RWPE2 (cell line): ENCODE measurements at places on chromosomes 16 and 17.

DNA sequence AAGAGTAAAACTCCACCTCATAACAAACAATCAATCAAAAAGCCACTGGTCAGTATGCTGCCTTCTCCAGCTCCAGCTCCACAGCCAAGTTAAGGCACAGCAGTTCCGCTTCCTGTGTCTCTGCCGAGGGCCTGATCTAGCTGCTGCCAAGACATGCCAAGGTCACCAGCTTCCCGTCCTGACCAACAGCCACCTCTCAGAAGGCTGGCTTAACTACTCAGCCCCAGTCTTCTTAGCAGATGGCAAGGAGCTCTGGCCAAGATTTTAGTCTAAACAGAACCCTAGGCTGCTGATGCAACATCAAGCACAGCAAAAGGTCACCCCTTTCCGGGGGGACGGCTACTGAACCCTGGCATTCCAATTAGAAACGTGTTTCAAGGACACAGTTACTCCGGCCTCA, 17.7 kb upstream of the MNT start:
- DNase-seq, result no peak

DNA sequence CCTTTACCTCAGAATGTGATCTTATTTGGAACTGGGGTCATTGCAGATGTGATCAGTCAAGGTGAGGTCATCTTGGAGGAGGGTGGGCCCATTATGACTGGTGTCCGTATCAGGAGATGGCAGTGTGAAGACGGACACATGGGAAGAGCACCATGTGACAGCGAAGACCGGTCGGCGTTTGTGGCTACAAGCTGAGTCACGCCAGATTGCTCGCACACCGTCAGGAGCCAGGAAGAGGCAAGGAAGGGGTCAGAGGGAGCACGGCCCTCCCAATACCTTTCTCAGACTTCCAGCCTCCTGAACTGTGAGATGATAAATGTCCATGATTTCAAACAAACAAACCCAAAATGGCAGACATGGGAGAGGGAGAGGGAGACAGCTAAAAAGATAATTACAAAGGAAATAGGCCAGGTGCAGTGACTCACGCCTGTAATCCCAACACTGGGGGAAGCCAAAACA, 13.2 kb downstream of the STARD3 start:
- no peak for DNase-seq

- no peak for DNase-seq
These were observed 21.5 kb upstream of the KRT19 start for GRCh38 chr17:41549596-41550039.

- DNase-seq, result no peak
These were observed 134.2 kb upstream of the CIBAR2 start for GRCh38 chr16:85246473-85246872.

DNA sequence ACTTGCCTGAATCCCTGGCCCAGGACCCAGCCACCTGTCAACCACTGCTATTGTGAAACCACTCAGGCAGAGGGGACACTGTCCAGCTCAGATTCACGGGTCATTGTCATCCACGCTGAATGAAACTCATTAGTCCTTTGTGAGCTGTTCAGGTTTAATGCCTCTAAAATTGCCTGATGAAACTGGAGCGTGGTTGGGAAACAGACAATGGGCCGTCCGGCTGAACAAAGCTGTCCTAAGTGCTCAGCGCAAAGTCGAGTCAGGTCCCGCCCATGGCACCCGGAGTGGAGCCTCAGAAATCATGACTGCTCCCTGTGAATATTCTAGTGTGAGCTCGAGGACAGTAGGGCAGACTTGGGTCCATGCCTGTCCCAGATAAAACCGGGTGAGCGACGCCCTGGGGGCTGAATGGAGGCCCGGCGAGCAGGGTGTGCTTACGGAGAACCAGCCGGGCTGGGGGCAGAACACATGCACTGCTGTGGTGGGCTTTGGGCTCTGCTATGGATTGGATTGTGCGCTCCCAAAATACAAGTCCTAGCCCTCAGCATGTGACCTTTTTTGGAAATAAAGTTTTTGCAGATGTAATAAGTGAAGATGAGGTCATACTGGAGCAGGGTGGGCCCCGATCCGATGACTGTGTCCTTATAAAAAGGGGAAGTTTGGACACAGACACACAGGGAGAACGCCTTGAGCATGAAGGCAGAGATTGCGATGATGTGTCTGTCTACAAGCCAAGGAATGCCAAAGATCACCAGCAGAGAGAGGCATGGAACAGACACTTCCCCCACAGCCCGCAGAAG, 12.9 kb upstream of the CMIP start:
- DNase-seq, result no peak

DNA sequence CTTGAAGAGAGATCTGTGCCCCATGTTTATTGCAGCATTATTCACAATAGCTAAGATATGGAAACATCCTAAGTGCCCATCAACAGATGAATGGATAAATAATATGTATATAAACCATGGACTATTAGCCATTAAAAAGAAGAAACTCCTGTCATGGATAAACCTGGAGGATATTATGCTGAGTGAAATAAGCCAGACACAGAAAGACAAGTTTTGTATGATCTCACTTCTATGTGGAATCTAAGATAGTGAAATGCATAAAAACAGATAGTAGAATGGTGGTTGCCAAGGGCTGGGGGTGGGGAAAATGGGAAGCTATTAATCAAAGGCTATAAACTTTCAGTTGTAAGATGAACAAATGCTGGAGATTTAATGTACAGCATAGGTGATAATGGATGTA, 19.9 kb upstream of the HEATR6 start:
- DNase-seq, result no peak

- DNase-seq, result no peak
These were observed 3.6 kb upstream of the UTS2R start for GRCh38 chr17:82367724-82368524.

- DNase-seq, result no peak
These were observed 526 bp upstream of the MFSD6L start for GRCh38 chr17:8799570-8800212.

- no peak for DNase-seq
These were observed 71.2 kb upstream of the LGALS9 start for GRCh38 chr17:27559506-27560481.

GRCh38 chr17:17134957-17135333, 71.2 kb downstream of the PLD6 start:
- no peak for DNase-seq

DNA sequence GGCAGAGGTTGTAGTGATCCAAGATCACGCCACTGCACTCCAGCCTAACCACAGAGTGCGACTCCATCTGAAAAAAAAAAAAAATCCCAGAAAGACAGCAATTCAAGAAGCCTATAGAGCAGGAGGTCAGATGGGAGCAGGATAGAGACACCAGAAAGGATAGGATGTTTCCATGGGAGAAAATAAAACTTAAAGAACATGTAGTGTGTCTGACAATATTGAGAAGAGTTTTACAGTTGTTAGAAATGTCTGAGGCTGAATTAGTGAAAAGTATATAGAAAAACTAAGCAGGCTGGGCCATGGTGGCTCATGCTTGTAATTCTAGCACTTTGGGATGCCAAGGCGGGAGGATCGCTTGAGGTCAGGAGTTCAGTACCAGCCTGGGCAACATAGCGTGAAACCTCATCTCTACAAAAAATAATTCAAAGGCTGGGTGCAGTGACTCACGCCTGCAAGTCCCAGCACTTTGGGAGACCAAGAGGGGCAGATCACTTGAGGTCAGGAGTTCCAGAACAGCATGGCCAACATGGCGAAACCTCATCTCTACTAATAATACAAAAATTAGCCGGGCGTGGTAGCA, 15.3 kb upstream of the TRIM37 start:
- DNase-seq, result no peak

- no peak for DNase-seq
These were observed 83.0 kb upstream of the CDC42EP4 start for GRCh38 chr17:73394512-73395450.

DNA sequence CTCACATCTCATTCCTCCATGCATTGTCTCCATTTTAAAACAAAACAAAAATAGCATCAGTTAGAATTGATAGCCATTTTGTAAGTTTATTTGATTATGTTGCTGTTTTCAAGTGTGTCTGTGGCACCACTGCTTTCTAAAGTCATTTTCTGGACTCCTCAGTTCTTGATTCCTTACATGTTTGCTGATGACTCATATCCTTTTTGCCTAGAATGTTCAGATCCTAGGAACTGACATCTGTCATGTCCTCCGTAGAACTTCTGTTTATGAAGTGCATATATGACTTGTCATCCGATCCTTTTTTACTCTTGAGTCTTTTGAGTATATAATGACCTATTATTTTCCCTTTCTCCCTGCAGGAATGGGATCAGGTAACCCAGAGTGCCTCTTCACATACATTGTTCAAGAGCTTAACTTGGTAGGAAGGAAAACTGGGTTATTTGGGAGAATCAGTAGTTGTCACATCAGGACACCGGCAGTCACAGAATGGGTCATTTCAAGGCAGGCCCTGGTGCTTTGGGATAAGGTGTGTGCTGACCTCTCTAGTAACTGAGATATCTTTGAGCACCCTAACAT, 69.2 kb downstream of the MAP2K4 start:
- DNase-seq, result no peak

GRCh38 chr16:67801241-67801640, 5.1 kb downstream of the RANBP10 start:
- no peak for DNase-seq

GRCh38 chr17:15453246-15453645, 14.2 kb downstream of the CDRT4 start:
- no peak for DNase-seq

GRCh38 chr16:87703071-87703470, 62.7 kb downstream of the KLHDC4 start:
- DNase-seq, result no peak

- no peak for DNase-seq
These were observed 35.4 kb downstream of the ADAM11 start for GRCh38 chr17:44793885-44794842.

GRCh38 chr16:77070683-77071082, 120.3 kb upstream of the MON1B start:
- no peak for DNase-seq

DNA sequence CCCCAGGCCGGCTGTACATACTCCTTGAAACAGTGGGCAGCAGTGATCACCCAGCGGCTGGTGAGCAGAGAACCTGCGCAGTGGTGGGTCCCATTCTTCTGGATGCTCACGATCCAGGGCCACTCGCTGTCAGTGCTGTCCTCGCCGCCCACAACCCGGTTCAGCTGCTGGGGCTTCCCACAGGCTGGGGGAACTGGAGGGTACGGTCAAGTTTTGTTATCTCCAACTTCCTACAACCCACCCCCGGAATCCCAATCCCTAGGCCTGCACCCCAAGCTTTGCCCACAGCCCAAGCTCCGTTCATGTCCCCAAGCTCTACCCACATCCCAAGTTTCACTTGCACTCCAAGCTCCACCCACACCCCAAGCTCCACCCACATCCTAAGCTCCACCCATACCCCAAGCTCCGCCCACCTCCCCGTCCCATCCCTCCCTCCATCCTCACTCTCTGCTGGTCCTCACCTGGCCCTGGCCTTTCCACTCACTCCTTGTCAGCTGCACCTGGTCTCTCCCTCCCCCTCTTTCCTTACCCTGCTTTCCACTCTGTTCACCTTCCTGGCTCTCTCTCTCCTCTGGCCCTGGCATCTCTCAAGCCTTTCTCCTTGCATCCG, 1.8 kb downstream of the PRSS22 start:
- DNase-seq, result peak; percentile 69

DNA sequence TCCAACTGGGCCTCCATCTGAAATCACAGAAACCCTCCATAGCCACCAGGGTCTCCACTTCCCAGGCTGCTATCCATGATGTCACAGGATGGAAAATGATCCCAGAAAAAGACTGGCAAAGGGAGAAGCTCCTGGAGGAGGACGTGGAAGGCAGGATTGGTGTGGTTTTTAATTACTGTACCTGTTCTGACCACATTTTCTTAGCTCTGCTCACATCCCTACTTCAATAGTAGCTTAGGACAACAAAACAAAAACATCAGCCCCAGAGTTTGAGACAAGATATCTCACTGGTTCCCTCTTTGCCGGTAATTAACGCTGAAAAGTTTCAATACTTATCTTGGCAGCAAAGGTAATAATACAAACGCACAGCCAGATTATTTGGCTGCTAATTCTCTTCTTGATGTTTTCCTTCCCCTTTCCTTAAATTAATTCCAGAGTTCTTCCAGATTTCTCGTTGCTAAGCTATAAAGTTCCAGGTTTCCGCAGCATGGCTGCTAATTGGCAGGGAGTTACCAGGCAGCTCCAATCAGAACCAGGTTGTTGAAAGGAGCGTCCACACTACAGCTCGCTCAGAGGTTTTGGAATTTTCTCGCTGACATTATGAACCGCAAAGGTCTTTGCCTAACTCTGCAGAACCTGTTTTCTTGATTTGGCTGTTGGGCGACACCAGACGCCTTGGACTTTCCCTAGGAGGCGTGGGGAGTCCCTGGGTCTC, 263.4 kb downstream of the MRTFB start:
- DNase-seq, result no peak

DNA sequence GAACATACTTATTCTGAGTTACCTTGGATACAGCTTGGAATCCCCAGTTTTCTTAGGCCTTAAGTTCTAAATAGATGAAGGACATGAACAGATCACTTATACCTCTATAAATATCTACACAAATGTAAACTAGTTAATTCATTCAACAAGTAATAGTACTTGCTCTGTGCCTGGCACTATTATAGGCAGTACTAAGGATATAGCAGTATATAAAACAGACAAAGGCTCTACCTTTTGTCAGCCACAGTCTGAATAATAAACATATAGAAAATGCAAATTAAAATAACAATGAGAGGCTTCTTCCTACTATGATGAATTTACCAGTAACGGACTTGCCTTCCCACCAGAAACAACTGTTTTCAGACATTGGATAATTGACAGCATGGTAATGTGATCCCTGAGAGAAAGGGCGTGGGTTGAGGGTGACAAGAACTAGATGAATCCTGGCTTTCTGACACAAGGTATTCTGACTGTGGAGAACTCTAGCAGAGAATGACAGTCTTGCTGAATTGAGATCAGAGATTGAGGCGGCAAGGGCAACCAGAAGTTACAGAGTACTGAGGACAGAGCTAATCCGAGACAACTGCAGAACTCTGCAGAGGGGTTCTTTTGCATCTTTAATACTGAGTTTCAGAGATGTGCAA, 170.5 kb downstream of the TANC2 start:
- DNase-seq, result no peak

- no peak for DNase-seq
These were observed 26.2 kb downstream of the ABCC3 start for GRCh38 chr17:50660887-50661345.

DNA sequence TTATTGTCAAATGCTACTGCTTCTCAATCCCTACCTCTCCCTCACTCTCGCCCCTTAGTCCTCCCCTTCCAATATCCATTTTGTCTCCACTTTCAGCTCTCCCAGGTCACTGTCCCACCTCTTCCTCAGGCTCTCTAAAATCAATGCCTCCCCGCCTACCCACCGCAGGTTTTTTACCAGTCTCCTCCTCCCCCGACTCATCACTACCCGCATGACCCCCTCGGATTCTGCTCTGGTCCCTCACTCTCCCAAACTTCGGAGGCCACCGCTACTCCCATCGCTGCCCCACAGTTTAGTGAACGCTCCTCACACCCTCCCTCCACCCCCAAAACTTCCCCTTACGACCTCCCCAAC, 513 bp downstream of the CRLF3 start:
- DNase-seq, result no peak

DNA sequence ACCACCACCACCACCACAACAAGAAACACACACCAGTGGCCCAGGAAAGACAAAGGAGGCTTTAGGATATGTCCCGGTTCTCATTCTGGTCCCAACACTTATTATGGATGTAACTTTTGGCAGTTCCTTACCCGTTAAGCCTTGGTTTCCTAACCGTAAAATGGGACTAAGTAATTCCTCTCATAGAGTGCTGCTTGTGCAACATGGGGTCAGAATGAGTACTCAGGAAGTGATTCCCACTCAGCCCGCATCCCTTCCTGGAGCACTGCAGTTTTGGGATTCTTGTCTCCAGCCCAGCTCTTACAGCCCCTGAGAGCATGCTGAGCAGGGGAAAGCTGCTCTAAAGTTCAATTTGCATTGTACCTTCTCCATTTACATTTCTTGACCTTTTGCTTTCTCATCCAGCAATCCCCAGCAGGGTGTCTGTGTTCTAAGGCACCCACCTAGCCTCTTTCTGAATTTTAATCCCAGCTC, 262.6 kb downstream of the PRKCA start:
- DNase-seq, result no peak
